ENCODE measurements at places on chromosomes 2 and 18. TPM values are rescaled to one million over a fixed set of nuclear protein-coding genes. Genes with fewer than 3 reads are reported as not detected.

The SLC16A14 gene
- 0.60 TPM for total RNA-seq

GRCh38 chr2:5007596-5007995, 684.6 kb upstream of the SOX11 start:
- H3K27me3 ChIP-seq: no peaks in the 10 kb centered on the region
- H3K27ac ChIP-seq: no peak overlapping the region
- H3K36me3 ChIP-seq: no peaks in the 10 kb centered on the region
- H3K4me3 ChIP-seq: no peak overlapping the region

DNA sequence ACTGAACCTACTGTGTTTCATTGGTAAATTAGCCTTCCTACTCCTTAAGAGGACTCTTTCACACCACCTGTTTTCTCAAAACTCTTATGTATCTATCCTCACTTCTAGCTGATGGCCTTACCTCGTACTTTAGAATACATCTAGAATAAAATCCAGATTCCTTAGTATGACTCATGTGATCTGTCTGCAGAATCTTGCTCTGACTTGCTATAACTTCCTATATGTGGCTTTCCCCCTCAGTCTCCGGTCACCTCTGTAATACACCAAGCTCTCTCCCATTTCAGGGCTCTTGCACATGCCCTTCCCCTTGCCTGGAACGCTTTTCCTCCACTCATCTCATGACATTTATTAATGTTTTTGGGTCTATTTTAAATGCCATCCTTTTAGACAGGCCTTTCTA, 95.6 kb upstream of the LHCGR start:
- no peak overlapping the region for H3K4me3 ChIP-seq
- no peaks in the 10 kb centered on the region for H3K27me3 ChIP-seq
- H3K36me3 ChIP-seq: no peaks in the 10 kb centered on the region
- H3K27ac ChIP-seq: no peak overlapping the region

- peaks cover 20% of the 10 kb centered on the region for H3K4me1 ChIP-seq
- DNase-seq: no peak
- peaks cover 26% of the 10 kb centered on the region for H3K36me3 ChIP-seq
- peak overlapping the region; percentile 91 for H3K4me3 ChIP-seq
- H3K27ac ChIP-seq: peak overlapping the region; percentile 78
Observed at GRCh38 chr2:27070653-27071276, 689 bp downstream of the OST4 start.

- no peaks in the 10 kb centered on the region for H3K4me1 ChIP-seq
- no peak overlapping the region for H3K4me3 ChIP-seq
- no peak overlapping the region for H3K27ac ChIP-seq
- DNase-seq: no peak
Observed at GRCh38 chr2:184680825-184681224, 82.5 kb downstream of the ZNF804A start.

- no peaks in the 10 kb centered on the region for H3K36me3 ChIP-seq
- H3K4me1 ChIP-seq: peaks cover 2% of the 10 kb centered on the region
- H3K4me3 ChIP-seq: no peak overlapping the region
- DNase-seq: no peak
Observed at GRCh38 chr18:41695441-41695840, 259.6 kb upstream of the PIK3C3 start.
